ENCODE measurements at places on chromosomes 6 and 20. TPM values are rescaled to one million over a fixed set of nuclear protein-coding genes. Genes with fewer than 3 reads are reported as not detected.

GRCh38 chr20:45254383-45255262 lies at the start of gene SLPI:
SLPI (minus strand) TSS chr20:45254564; CDS start chr20:45254543, 21 bp downstream.
- DNase-seq, result no peak

Gene GSTA3
- not detected for total RNA-seq

Gene RPRD1B
- total RNA-seq, result 32.4 TPM

DNA sequence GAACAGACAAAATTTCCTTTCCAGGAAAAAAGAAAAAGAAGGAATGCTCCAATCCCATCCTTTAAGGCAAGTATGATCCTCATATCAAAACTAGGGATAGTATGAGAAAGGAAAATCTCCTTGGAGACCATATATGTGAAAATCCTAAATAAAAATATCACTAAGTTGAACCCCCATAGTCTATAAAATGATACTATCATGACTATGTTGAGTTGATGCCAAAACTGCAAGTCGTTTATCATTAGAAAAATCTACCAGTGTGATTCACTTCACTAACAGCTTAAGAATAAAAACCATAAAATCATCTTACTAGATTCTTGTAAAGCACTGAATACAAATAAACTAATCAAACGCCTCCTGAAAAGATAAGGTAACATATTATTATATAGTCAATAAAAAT lies 76.6 kb upstream of the STXBP5 start:
- DNase-seq, result no peak

Gene IPCEF1
- total RNA-seq, result 24.4 TPM

GRCh38 chr6:85672623-85673022 lies 29.9 kb upstream of the SYNCRIP start:
- no peak for DNase-seq

DNA sequence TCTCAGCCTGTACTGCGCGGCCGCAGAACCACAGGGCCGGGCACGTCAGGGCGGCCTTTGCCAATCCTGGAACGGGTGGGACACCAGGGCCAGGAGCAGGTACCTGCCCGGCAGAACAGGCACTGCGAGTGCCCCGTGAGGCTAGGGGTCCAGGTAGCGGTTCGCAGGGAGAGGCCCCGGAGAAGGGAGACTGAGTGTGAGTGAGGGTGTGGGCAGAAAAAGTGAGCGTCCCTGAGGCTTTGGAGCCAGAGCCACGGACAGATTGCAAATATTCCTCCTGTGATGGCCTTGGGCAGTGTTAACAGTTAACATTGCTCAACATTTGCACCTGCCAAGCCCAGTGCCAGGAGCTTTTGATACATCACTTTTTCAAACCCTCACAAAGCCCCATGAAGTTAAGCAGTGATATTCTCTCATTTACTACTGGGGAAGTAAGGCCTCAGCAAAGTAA lies 491 bp downstream of the GNMT start:
- no peak for DNase-seq

Gene TRIM26
- total RNA-seq, result 78.0 TPM

Gene MUC21
- not detected for total RNA-seq

- no peak for DNase-seq
These were observed 12.3 kb upstream of the LBP start for GRCh38 chr20:38334016-38334415.

GRCh38 chr6:80174900-80175572 lies 68.6 kb downstream of the BCKDHB start:
- DNase-seq, result no peak

DNA sequence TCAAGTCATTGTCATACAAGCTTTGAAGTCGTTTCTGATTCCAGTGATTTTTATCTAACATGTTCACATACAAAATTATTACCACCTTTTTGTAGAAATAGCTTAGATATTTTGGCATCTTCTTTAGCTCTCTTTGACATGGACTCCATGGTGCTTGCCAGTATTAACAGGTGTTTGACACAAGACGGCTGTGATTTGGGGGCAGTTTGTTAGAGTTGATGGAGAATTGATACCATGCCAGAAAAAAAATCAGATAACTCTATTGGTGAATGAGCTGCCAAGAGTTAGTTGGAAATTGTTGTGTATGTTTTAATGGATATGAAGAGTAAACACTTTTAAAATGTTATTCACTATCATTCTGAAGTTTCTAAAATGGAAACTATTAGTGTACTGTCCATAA lies 146.6 kb upstream of the LAMP5 start:
- no peak for DNase-seq

DNA sequence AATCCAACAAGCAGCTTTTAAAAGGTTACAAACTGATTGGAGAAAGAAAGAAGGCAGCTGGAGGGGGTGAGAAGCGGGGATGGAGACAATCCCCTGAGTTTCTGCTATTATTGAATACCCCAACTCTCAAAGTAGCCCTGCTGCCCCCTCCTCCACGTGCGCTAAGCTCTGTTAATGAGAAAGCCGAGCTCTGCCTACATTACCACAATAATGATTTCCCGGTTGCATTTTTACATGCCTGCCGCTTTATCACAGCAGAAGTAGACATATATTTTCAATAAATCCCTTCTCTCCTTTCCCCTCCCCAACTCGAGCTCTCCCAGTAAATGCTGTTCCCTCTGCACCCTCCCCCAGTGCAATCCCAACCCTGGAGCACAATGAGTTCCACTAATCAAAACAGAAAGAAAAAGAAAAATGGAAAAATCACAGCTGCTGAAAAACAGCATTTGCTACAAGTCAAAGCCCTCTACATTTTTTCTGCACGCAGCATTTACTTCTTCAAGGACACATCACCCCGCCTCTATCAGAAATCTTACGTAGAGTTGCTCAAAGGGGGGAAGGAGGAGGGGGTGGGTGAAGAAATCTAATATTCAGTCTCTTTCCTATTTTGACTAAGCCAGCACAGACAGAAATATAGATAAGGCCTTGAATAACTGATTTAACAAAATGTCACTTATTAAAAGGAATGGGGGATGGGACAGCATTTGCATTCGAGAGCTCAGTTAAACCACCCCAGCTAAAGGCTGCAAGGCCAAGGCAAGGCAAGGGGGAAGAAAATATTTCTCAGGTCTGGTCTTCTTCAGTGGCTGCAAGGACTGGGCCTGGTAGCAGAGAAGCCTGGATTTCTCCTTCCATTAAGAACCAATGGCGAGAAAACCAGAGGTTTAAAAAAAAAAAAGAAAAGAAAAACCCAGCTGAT lies 10.7 kb downstream of the TRERF1 start:
- DNase-seq, result no peak

Gene PCNA
- total RNA-seq, result 613 TPM

Gene HLA-DOA
- total RNA-seq, result 3.3 TPM

DNA sequence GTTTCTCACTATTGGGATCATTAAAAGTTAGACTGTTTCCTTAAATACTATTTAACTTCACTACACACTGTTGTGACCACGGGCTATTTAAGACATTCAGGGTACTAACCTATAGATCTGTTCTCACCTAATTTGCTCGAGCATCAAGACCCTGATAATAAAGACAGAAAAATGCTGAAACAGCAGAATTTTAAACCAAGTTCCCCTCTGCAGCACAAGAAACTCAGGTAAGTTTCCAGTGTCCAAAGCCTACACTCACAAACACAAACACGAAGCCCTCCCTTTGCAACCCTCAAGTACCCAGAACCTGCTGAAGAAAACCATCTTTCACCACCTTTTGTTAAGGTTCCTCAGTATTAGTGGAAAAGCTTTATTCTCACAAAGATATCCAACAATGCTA lies 4.0 kb downstream of the SNX5 start:
- no peak for DNase-seq

DNA sequence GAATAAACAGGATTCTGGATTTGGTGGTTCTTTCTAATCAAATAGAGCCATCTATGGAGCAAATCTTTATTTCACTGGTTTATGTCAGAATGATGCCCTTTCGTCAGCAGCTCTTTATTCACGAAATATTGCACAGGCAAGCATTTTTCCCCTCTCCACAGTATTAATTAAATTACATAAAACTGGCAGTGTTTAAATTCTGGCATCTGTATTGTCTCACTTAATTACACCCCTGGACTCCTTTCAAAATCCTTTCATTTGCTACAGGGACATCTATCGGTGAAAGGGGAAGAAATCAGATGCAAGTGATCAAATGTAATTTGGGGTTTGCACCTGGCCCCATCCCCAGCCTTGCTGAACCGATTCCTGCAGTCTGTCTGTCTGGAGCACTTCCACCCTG lies 801.9 kb downstream of the QKI start:
- DNase-seq, result no peak

GRCh38 chr20:1674361-1674760 lies 16.8 kb upstream of the SIRPG start:
- DNase-seq, result peak; percentile 81

Gene DEFB124
- not detected for total RNA-seq

DNA sequence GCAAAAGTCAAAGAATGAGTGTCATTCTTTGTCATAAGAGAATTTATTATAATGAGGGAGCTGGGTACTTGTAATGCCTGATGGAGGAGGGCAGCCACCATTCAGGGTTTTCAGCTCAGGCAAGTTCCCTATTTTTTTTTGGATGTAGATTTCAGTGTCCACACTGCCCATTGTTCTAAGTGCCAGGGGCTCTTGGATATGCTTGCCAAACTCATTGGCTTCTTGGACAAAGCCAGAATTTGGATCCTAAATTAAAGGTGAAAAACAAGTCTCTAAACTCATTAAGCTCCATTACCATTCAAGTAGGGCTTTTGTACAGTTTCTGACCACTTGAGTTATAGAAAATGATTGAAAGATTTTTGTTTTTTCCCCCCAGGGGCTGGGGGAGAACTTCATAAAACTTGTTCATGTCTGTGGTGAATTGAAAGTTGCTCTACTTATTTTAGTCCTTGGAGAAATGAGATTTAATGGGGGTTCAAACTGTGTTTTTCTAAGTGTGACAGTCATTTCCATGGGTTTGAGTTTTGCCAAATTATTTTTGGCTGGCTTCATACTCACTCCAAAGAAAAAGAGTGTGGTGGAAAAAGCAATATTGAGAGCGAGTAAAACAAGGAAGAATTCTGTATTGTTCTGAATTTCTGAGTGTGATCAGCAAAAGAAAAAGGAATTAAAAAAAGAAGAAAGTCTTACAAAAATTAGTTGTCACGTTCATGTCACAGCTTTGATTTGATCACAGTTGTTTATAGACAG lies 46.0 kb downstream of the TIAM2 start:
- no peak for DNase-seq

DNA sequence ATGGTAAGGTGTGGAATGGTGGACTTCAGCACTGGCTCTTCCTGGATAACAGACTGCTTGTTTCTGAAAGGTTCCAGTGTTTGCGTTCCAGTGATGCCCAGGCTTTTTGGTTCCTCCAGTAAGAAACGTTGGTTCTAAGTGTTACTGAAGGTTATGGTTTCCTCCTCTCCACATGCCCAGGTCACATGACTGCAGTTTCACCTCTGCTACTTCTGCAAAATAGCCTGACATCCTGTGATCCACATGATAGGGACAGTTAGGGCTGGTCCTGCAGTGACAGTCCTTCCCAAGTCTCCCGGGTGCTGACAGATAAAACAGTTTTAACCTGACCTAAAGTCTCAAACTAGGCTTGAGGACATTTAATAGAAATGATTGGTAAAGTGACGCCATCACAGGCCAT lies 132.2 kb upstream of the CST7 start:
- no peak for DNase-seq

DNA sequence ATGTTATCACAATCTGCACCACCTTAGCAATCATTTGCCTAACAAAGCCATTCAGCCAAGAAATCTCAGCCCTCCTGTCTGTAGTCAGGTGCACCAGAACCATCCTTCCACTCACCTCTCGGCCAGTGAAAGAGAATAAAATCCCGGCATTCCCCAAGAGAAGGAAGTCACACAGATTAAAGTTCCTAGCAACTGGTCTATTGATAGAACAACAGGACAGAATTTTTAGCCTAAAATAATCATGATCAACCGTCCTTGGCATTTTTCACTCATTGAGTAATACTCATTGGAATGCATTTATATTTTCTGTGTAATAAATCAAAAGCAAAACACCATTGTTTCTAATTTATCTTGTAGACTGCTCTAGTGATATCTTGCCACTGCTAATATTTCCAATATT lies 85.7 kb upstream of the CDH4 start:
- DNase-seq, result no peak

Gene PTK6
- total RNA-seq, result not detected

Gene TREM2
- total RNA-seq, result not detected

Gene CST7
- total RNA-seq, result 47.5 TPM

- peak; percentile 27 for DNase-seq
These were observed at the start of gene DSP for GRCh38 chr6:7541175-7542064. DSP (plus strand) TSS chr6:7541671; CDS start chr6:7541916, 245 bp downstream.

Gene TMEM217
- total RNA-seq, result 3.2 TPM

Gene MCHR2
- not detected for total RNA-seq

DNA sequence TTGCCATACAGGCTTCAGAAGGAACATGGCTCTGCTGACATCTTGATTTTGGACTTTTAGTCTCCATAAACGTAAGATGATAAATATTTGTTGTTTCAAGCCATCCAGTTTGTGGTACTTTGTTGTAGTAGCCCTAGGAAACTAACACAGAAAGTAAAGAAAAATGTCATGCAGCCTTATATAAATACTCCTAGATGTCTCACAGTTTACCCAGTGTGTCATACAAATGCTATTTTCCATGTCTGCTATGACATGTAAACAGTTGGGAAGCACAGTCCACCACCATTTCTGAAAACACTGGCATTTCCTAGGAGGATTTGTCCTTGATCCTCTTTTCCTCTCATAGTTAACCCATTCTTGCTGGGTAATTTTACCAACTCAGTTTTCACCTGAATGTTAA lies 30.6 kb upstream of the ME1 start:
- no peak for DNase-seq

GRCh38 chr20:51651921-51652549 lies 109.5 kb upstream of the NFATC2 start:
- DNase-seq, result no peak

Gene PDE7B
- 0.34 TPM for total RNA-seq

DNA sequence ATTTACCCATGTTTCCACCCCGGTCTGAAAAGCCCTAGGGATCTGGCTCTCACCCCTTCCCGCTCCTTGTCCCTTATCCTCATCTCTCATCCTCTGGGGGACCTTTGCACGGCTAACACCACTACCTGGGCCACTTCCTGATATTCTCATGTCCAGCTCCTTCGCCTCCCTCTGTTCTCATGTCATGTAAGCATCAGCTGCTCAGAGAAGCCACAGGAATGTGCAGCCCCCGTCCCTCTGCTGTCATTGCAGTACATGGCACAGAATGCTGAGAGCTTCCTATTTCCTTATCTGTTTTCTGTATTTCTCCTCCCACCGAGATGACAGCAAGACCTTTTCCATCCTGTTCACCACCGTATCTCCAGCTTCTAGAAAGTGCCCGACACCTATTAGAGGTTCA lies 102.4 kb downstream of the MTHFD1L start:
- DNase-seq, result no peak

Gene MUCL3
- total RNA-seq, result not detected

Measured in activated CD8-positive, alpha-beta T cell treated with anti-CD3 and anti-CD28 coated beads, Interleukin-2, amount 10 ng/mL, durations not matched to agents 7 days and 5 days (primary cell).